Stomach (tissue), 19 donors: ENCODE measurements at places on chromosomes 1 and 21. TPM values are rescaled to one million over a fixed set of nuclear protein-coding genes. Genes with fewer than 3 reads are reported as not detected.

The RGS21 gene
- not detected for polyA plus RNA-seq

The CAMK2N1 gene
- polyA plus RNA-seq = 11.0 TPM

The CELA3A gene
- 62.9 TPM for polyA plus RNA-seq

The NUDT4B gene
- 0.30 TPM for polyA plus RNA-seq

The LCE1A gene
- polyA plus RNA-seq = not detected

The VSIG8 gene
- polyA plus RNA-seq = 0.30 TPM

The CYYR1 gene
- 4.4 TPM for polyA plus RNA-seq

The ADGRL2 gene
- polyA plus RNA-seq = 15.7 TPM

The PIGC gene
- polyA plus RNA-seq = 25.6 TPM

The SPRR2E gene
- 27.4 TPM for polyA plus RNA-seq

The SPTA1 gene
- polyA plus RNA-seq = not detected

The KRTAP20-3 gene
- polyA plus RNA-seq = not detected

The MX1 gene
- polyA plus RNA-seq = 25.2 TPM

The AMY1C gene
- polyA plus RNA-seq = not detected

The FAM131C gene
- polyA plus RNA-seq = 0.37 TPM

The GPR157 gene
- polyA plus RNA-seq = 3.7 TPM

The NCAM2 gene
- 0.61 TPM for polyA plus RNA-seq

The CRP gene
- not detected for polyA plus RNA-seq

The CHD5 gene
- polyA plus RNA-seq = 0.06 TPM

The FMN2 gene
- polyA plus RNA-seq = 0.61 TPM

The LHX8 gene
- polyA plus RNA-seq = 0.05 TPM

The HMGB4 gene
- polyA plus RNA-seq = not detected

The RAB3B gene
- polyA plus RNA-seq = 0.13 TPM

The TFF2 gene
- 2,390 TPM for polyA plus RNA-seq

The FCGR1A gene
- polyA plus RNA-seq = 3.9 TPM

The SAMD11 gene
- 3.5 TPM for polyA plus RNA-seq

The CDK11A gene
- 68.7 TPM for polyA plus RNA-seq

The HSPB7 gene
- 11.8 TPM for polyA plus RNA-seq

The AK5 gene
- 1.5 TPM for polyA plus RNA-seq

The RBP7 gene
- polyA plus RNA-seq = 18.8 TPM

The GBP4 gene
- polyA plus RNA-seq = 13.3 TPM

The ADORA3 gene
- polyA plus RNA-seq = 1.2 TPM

The PLPPR4 gene
- not detected for polyA plus RNA-seq

The OR2T29 gene
- not detected for polyA plus RNA-seq

The LRRC38 gene
- polyA plus RNA-seq = not detected

The C1QB gene
- polyA plus RNA-seq = 49.8 TPM

The RSPO1 gene
- 1.7 TPM for polyA plus RNA-seq
